ENCODE measurements at places on chromosomes 12 and 14. TPM values are rescaled to one million over a fixed set of nuclear protein-coding genes. Genes with fewer than 3 reads are reported as not detected.

Gene ZC3H14
- 45.2 TPM for total RNA-seq

Gene ZFYVE1
- 23.1 TPM for total RNA-seq

GRCh38 chr12:122125452-122126341 lies 47.1 kb downstream of the MLXIP start:
- DNase-seq = no peak

Gene FBXO21
- 28.3 TPM for total RNA-seq

Gene TAS2R8
- not detected for total RNA-seq

DNA sequence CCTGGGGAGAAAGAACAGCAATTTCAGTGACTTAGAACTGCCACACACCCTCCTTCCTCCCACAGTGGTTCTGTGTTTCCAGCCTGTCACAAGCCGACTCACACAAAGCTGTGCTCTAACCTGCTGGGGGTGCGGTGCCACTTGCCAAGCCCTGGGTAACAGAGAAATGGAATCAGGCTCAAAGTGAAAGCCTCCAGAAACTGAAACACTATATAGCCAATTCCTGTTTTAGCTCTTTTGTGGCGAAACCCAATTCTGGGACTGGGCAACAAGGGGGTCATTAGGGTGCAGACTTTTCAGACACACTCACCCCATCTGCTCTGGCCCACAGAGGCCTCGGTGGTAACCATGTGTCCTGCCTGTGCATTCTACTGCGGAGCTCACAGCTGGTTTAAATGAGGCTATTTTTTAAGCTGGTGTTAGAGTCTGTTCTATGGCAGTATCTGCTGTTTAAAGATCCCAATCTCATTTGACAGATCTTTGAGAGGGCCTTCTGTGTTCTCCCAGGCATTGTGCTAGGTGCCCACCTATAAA lies 15.2 kb upstream of the ACTR6 start:
- no peak for DNase-seq

Gene TAS2R19
- 3.2 TPM for total RNA-seq

- DNase-seq = no peak
These were observed 192.9 kb upstream of the NUDT4 start for GRCh38 chr12:93184672-93185368.

All from activated naive CD4-positive, alpha-beta T cell treated with anti-CD3 and anti-CD28 coated beads, Interleukin-2, amount 50 U/mL, for 72 hours (primary cell).